Stimulated activated CD8-positive, alpha-beta memory T cell treated with anti-CD3 and anti-CD28 coated beads, Interleukin-12 subunit alpha, Interleukin-12 subunit beta, amount 100 ng/mL, for 1 hour (primary cell): ENCODE measurements at places on chromosomes 5 and 9.

DNA sequence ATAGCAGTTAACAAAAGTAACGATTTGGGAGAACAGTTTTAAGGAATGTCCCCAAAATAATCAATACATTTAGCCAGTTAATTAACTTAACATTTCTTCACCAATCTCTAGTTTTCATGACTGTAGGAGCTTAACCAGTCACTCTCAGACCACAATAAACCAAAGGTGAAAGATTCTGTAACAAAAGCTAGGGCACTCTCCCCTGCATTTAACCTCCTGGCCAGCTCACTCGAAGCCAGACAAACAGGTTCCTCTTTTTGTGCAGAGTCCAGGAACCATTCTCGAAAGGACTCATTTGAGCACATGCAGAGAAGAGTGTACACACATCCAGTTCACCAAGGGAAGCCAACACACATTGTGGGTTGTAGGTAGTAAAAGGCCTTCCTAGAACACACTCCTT is 6.5 kb downstream of the IL7R start:
- no peak for DNase-seq

GRCh38 chr9:120191141-120191540 is 388.8 kb downstream of the CDK5RAP2 start:
- no peak for DNase-seq

- DNase-seq, result no peak
Observed at GRCh38 chr5:31983851-31984250, 190.3 kb downstream of the GOLPH3 start.

GRCh38 chr5:104540448-104540847 is 977.9 kb upstream of the NUDT12 start:
- DNase-seq, result no peak

DNA sequence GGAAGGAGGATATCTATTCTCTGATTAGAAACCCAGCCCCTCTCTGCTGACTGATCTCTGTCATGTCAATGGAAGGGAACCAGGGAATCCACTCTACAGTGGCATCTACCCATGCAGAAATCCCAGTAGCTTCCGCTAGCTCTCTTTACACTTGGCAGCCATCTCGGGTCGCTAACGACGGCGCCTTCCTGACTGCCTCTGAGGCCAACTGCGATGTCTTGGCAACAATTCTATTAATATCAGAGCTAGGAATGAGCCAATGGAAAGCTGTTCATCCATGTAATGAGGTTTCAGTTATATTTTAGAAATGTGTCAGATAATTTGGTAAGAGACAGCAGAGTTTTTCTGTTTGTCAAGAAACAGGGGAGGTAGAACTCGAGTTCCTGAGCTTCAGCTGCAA is 67.6 kb upstream of the ATP10B start:
- DNase-seq, result no peak

GRCh38 chr5:156534906-156535485 is 208.0 kb downstream of the SGCD start:
- DNase-seq, result no peak

- DNase-seq, result no peak
Observed at GRCh38 chr9:121921444-121921843, 171.7 kb downstream of the TTLL11 start.

GRCh38 chr9:72207278-72207677 is 58.0 kb downstream of the GDA start:
- DNase-seq, result no peak

- DNase-seq, result no peak
Observed at GRCh38 chr5:131644822-131645221, 9.8 kb upstream of the RAPGEF6 start.

DNA sequence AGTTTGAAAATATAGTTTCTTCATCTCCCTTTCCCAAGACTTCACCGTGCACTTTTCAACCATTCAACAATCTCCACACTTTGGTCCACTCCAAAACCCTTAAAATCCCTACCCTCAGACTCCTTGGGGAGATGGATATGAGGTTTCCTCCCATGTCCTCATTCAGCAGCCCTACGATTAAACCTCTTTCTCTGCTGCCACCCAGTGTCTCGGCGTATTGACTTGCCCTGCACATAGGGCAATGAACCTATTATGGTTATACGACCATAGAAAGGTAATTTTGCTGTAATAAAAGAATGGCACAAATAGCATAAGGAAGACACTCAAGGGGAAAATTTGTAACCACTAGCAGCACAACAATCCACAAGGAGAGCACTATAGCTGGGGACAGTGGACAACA is 803.5 kb downstream of the TLE1 start:
- DNase-seq, result no peak

DNA sequence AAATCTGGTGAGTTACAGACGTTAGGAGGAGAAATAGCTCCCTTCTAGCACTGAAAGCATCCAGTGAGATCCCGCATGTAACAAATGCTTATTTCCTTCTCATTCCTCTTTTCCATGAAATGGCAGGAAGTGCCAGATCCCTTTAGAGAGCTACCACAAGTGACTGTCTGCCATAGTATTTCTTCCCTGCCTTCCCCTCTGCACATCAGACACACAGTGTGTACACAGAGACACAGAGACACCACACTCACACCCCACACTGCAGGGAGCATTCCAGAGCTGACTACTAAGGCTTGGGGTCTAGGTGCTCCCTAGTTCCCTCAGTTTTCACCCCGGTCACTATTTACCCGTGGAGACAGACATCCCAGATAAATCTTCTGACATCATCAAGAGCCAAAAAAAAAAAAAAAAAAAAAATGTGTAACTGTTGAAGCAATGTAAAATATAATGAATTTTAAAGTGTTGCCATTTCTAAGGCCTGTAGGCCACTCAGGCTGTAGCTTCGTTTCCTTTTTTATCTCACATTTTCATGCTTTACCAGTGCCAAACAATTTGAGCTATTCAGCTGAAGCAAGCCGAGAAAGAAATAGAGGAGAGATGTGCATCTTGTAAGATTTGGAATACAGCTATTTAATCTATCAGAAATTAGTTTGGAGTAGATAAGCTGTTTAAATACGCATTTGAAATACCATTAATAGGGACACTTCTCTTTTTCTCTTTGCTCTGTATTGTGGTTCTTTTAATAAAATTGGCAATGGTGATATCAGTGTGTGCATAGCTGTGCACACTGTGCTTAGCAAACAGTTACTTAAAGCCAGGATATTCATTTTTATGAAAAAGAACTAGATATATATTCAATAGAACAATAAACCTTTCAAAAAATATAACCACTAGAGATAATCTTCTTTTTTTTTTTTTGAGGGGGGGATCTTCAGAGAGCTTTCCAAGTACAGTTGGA is 405.5 kb downstream of the PDE4D start:
- no peak for DNase-seq

GRCh38 chr5:168059131-168059530 is 232.3 kb upstream of the WWC1 start:
- DNase-seq, result no peak

- no peak for DNase-seq
Observed at GRCh38 chr5:4058899-4059298, 463.3 kb downstream of the IRX1 start.
